ENCODE measurements at places on chromosomes 11 and 22.
A peak's percentile ranks its signal among the peaks of the same experiment; 100 is the strongest.

DNA sequence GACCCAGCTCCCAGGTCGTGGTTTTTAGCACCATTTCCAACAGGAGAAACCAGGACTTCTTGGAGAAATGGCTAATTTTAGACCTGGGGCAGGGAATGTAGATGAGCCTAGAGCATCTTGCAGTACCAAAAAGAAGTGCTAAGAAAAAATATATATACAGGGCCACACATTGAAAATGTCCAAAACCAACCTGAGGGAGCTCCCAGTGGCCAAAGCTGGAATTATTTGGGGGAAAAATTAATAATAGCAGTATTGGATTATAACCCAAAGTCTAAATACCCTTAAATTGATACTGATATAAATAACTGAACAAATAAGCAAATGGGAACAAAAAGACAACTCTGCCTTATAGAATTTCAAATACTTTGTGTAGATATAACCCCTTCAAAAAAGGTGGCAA is 108.0 kb downstream of the PARVA start:
- no peak for DNase-seq

DNA sequence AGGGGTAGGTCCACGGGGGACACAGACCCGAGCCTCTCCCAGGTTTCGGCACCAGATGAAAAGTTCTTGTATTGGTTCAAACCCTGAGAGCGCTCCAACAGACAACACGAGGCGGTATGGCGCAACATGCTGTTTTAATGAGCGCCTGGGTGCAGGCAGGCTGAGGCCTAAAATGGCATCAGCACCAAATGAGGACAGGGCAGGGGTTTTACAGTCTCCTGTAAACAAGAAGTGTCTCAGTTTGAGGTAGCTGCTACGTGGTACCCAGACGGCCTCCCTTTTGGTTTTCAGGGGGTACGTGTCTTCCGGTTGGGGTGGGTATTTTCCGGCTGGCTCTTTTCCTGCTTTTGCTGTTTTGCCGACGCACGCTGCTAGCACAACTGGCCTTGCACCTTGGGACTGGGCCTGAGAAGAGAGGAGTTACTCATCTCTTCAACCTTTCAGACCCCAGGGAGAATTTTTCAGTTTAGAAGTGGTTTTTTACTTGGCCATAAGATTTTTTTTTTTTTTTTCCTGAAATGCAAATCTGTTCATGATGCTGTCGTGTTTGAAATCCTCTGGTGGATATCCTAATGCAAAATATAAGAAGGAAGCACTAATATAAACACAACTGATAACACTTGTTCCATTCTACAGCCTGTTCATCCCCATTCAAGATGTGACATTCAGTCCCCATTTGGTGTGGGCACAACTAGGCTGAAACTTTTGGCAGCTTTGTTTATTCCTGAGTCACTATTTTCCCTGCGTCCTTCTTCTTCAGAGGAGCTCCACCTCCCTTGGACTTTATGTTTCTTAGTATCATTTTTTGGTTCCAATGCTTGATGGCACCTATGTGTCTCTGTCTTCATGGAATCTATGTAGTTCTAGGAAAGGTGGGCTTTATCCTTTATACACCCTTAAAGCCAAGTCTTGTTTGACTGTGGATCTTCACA is 6.5 kb downstream of the PPFIBP2 start:
- no peak for DNase-seq

- no peak for DNase-seq
Measured at GRCh38 chr22:49271831-49272230, 555.8 kb downstream of the BRD1 start.

DNA sequence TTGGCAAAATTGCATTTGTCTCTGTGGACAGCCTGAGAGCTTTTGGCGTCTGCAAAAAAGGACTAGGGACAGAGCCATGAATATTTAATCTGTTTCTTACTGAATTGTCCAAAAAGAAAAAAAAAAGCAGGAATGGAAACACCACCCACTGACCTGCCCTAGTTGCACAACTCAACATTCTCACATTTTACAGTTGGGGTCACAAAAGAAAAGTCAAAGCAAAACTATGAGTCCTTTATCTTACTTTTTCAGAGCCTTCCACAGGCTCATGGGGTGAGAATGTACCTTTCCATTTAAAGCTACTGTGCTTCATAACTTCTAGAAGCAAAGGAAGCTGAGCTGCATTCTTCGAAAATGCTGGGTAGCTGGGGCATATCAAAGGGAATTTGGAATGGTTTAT is 225.7 kb downstream of the FAM76B start:
- no peak for DNase-seq

DNA sequence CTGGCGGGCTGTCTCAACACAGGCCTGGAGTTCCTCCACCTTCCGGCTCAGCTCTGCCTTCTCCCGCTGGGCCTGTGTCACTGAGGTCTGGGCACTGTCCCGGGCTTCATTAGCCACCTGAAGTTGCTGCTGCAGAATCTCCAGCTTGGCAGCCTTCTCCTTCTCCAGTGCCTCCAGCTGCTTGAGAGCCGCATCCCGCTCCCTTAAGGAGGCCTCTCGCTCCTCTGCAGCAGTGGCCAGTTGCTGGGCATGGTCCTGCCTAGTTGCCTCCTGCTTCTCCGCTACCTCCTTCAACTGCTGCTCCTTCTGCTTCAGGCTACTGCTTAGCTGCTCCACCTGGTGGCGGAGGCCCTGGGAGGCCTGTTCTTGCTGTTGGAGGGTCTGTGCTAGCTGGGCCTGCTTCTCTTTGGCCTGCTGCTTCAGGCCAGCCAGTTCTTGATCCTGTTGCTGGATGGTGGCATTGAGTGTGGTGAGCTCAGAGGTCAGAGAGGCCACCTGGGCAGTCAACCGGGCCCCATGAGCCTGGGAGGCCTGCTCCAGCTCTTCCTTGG is 16.9 kb downstream of the IL18BP start:
- DNase-seq: no peak

DNA sequence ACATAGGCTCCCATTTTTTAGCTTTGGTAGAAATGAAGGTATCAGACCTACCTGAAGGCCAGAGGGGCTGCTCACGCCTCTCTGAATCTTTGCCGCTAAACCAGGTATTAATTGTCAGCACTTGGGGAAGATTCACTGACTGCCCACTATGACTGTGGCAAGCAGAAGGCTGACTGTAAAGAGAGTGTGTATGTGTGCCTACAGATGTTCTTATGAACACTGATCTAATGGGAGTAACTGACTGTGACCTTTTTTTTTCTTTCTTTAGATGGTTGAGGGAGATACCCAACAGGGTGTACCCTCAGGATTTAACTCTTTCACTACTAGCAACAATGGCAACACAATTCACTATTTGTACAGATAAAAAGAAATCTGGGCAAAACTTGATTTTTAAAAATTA is at the start of gene RAG2:
RAG2 (minus strand) TSS at position 186 of the 400 bp plus-strand sequence. CDS start 4,068 bp downstream, outside the sequence.
- DNase-seq: no peak

DNA sequence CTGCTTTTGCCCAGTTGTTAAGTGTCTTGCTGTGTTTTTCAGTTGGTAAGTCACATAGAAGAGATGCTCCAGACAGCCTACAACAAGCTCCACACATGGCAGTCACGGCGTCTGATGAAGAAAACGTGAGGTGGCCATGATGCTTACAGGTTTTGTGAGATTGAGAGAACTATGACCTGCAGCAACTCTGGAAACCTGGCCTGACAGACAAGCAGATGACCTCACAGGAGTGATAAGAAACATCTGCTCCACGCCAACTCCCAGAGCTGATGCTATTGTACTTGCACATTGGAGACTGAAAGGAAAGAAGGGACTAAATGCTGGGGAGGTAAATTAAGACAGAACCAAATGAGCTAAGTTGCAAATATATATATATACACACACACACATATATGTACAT is 28.6 kb upstream of the LDHA start:
- no peak for DNase-seq

DNA sequence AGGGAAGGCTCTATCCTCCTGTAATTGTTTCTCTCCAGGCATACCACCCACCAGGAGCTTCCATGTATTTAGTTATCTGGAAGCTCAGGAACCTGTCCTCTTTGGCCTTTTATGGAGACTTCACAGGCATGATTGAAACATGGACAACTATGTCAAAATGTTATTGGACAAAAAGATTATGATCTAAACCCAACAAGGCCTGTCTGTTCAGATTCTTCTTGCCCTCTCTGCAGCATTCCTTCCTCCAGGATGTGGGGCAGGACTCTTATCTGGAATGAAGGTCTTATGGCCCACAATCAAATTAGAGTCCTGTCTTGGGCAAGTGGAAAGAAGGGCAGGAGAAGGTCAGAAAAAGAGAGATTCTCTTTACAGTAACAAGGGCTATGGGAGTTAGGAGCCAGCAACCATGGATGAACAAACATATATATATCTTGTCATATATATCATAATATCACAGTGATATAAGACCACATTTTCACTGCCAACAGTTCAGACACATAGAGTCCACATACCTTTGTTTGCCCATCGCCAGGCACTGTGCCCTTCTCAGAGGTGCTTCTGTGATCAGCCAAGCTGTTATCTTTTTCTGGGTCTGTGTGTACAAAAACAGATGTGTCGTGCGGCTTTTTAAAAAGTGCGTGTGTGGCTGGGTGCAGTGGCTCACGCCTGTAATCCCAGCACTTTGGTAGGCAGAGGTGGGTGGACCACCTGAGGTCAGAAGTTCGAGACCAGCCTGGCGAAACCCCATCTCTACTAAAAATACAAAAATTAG is 42.5 kb upstream of the SUSD2 start:
- no peak for DNase-seq

- no peak for DNase-seq
Measured at GRCh38 chr22:29259253-29259899, 8.4 kb downstream of the RHBDD3 start.

DNA sequence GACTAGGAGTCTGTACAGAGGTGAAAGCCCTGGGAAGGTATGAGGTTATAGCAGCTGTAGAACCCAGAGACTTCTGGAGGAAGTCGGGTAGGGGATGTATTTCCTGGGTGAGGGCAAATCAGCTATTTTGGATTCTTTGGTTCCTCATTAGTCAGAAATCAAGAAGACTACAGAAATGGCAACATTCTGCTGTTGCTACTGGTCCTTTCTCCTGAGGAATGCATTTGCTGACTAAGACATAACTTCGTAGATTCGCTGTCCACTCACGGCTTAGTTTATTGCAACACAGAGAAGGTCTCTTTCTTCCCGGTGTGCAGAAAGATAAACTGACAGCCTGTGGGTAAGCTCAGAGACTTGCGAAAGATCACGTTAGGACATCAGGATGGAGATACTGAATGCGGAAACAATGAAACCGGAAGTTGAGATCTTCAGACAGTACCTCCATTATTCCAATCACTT is 25.3 kb upstream of the SESN3 start:
- no peak for DNase-seq

DNA sequence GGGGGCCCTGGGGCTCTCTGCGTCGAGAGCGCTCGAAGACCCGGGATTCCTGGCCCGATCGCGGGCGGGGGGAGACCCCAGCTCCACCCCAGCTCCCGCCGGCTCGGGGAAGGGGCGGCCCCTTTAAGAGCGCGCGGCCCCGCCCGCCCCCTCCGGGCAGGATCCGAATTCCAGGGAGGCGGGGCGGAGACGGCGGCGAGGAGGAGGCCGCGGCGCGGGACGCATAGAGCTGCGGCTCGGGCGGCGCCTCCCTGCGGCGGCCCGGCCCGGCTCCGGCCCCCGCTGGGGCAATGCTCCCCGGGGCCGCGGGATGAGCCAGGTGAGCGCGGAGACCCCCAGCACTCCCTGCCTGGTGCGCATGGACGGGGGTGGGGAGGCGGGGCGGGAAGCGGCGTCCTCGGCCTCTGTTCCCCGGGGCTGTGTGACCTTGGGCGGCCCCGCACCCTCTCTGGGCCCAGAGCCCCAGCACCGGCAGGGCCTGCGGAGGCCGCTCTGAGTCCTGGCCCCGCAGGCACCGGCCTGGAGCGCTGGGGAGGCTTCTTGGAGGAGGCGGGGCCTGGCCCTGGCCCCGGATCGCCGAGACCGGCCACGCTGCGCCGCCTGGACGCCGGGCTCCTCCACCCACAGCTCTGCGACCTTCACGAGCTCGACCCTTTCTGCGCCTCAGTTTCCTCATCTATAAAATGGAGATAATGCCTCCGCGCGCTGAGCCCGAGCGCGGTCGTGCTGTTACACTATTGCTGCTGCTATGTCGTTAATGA is 565 bp downstream of the GAS2L1 start:
- peak; percentile 44 for DNase-seq

GRCh38 chr11:118186346-118187107 is 10.1 kb upstream of the SCN2B start:
- DNase-seq: no peak

GRCh38 chr22:41833369-41834004 is 582 bp downstream of the SREBF2 start:
- DNase-seq: peak; percentile 49

- no peak for DNase-seq
Measured at GRCh38 chr11:67564230-67564629, 19.4 kb upstream of the GSTP1 start.

DNA sequence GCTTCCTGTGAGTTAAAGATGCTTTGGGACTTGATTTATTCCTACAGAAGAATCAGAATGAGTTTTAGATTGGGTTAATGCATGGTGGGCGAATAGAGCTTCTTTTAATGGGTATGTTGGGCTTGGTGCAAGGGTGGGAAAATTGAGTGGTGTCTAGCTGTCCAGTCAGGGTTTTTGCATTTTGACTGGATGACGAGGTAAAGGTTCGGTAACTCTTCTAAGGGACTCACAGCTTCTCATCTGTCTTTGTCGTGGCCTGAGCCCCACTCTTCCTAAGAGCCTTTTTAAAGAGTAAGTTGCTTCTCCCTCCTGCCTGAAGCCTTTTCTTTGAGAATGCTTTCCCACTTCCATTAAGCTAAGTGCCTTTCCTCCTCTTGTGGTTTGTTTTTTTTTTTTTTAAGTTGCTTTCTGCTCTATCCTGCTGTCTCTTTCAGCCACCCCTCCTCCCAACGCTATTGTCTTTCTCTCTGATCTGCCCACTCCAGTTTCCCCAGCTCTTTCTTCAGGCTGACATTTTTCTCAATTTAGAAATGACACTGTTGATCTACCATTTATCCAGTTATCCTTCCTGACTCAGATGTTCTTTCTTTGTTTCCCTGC is 1.1 kb downstream of the DPF2 start:
- no peak for DNase-seq

Measured in stimulated activated CD4-positive, alpha-beta T cell treated with anti-CD3 and anti-CD28 coated beads, Interleukin-2, amount 100 ng/mL, for 24 hours (primary cell).